ENCODE measurements at places on chromosomes 1 and 21.

DNA sequence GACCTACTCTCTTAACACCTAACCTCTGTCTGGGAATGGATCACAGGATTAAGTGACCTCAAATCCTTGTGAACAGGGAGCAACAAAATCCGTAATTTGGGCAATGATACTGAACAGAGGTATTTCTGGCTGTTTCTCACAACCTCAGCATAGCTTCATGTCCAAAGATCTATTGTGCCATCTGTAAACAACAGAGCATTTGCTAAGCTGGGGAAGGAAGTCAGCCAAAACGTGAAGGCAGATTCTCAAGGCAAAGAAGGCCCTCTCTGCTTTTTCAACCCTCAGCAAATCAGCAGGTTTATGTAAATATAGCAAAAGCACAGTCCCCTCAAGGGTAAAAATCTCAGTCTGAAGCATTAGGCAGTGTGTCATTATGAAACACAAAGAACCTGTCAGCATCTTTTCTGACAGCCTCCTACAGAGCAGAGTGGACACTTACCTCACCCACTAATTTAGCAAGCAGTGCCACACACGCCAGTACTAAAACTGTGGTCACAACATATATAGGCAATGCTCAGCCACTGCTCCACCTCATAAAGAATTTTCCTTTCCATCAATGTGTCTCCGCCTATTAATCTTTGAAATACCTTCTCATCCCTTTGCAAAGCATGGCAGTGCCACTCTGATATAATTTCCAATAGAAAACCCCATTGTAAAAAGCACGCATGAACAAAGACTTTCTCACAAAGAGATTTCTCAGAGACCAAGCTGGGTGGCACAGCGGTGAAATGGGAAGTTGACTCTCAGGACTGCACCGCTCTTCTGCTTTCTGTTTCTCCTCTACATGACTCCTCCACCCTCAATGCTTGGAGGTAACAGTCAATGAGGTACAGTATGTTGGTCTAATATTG is 188.0 kb downstream of the RERE start:
- DNase-seq: no peak

DNA sequence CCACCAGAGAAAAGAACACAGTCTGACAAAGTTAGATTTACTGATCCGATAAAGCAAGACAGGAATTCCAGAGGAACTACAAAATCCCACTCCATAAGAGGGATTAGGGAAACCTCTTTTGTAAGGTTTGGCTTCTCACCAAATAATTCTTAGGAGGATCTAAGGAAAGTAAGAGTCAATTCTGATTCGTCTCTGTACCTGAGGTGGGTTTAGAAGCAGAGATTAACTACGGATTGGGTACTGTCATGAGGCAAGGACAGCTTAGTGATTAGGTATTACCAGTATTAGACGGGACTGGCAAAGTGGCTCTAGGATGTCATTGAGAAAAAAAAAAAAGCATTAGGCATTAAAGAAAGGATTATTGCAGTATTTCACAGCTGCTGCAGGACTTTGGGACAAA is 371.7 kb upstream of the BRINP3 start:
- DNase-seq: no peak

- DNase-seq: peak; percentile 72
Measured at GRCh38 chr1:117180147-117180967, 30.4 kb downstream of the VTCN1 start.

GRCh38 chr1:75582725-75583261 is 28.1 kb downstream of the SLC44A5 start:
- DNase-seq: no peak

GRCh38 chr1:91784191-91784590 is 101.8 kb downstream of the TGFBR3 start:
- DNase-seq: no peak

DNA sequence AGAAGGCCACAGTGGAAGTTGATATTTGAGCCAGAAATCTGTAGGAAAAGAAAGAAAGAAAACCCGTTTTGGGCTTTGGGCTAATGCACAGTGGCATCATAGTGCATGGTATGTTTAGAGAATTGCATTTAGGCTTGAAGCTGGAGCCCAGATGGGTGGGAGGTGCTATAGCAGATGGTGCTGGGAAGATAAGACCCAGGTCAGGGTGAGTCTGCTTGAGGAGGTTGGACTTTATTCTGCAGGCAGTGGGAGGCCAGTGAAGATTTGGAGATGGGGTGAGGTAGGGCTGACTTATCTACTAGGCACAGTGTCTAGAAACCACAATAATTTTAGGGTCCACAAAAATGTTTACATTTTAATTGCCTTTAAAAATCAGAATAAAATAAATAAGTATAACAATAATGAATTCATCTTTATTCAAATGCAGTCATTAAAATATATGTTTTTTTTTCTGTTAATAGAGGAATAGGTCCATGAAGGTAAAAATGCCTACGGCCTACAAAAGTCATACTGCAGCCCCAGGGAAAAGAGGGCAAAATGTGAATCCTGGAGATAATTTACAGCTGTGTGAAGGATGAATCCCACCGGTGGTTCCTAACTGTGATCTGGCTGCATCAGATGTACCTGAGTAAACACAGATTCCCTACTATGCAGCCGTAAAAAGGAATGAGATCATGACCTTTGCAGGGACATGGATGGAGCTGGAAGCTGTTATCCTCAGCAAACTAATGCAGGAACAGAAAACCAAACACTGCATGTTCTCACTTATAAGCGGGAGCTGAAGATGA is 8.7 kb downstream of the DNAJC6 start:
- DNase-seq: no peak

GRCh38 chr21:25733859-25734653 is 648 bp downstream of the ATP5PF start:
- DNase-seq: peak; percentile 16

DNA sequence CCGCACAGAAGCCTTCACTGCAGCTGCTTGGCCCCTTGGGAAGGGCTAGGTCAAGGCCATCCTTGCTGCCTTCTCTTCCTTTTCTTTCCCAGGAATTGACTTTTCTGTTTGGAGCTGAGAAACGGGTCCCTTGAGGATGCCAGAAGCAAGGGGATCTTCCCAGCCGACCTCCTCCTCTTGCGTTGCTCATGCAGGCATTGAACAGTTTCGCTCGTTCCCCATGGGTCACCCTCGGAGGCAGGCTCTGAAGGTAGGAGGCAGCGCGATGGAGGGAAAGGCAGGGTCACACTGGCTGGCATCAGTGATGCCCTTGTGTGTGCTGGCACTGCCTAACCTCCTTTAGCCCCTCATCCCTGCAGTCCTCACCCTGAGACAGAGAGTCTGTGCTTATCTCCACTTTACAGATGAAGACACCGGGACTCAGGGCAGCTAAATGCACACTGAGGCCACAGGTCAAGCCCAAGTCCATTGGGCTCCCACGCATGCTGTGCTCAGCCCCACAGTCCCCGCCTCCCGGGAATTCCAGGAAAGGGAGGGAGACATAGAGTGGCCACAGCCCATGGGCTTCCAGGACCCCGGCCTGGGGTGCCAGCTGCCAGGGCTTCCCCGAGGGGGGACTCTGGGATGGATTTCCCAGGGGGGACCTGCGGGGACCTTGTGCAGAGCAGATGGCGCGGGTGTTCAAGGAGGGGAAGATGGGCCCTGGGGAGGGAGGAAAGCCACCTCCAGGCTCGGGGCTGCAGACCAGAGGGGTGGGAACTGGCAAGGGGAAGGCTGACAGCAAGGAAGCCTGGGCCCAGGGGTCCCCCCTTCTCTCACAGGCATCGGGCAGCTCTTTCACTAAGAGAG is 90.2 kb downstream of the SPSB1 start:
- no peak for DNase-seq

DNA sequence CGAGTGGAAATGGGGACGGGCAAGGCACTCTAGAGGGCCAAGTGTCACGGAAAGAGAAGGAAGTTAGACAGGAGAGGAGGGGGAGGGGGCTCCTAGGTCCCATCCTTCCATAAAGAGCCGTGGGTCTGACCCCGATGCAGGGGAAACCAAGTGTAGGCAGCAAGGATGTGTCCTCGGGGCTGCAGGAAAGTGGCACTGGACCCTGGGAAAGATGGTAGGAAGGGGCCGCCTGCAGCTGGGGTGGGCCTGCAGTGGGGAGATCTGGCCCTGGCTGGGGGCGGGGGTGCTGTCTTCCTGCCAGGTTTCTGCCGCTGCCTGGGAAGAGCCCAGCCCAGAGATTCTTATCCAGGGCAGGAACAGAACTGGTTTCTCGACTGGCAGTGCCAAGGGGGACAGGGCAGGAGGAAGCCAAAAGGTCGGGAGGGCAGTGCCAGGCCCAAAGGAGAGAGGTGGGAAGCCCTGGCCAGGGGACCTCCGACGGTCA is 12.9 kb downstream of the CRABP2 start:
- no peak for DNase-seq

DNA sequence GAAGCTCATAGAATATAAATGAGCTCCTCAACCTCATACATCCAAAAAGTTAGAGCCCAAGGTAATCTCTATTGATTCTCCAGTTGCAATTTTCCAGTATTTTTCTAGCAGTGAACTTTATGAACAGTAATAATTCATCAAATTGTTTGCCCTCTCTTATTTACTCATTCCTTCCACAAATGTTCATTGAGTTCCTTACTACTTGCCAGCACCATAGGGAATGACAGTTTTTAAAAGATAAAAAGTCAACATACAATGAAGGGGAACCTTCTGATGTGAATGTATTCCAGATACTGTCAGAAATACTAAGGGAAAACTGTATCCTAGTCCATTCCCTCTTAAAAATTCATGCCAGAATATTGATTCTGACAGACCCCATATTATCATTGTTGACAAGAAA is 277.0 kb upstream of the C1orf87 start:
- no peak for DNase-seq

GRCh38 chr1:99347041-99347684 is 82.9 kb downstream of the PLPPR4 start:
- no peak for DNase-seq

DNA sequence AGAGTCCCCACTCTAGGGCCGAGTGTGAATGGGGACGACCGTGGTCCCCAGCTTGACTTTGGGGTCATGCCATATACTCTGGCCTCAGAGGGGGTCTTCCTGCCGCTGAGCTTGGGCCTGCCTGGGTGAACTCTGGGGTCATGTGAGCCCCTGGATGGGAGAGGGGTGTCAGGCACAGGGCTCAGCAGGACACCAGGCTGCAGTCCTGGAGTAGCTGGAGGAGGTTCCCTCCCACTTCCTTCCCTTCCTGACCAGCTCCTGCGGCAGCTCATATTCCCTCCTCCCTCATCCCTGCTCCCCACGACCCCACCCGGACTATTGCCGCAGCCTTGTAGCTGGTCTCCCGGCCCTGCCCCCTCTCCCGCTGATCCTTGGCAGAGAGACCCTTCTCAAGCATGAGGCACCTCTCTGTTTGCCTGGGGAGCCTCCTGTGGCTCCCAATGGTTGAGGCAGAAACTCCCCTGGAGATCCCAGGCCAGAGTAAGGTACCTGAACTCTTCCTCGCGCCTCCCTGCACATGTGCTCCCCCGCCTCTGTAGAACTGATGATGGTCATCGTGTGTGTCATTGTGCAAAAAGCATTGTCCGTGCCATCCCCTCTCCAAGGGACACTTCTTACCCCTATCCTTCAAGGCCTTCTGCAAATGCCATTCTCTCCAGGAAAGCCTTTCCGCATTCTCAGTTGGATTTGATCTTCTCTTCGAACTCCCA is 1.8 kb downstream of the TNFRSF1B start:
- no peak for DNase-seq

DNA sequence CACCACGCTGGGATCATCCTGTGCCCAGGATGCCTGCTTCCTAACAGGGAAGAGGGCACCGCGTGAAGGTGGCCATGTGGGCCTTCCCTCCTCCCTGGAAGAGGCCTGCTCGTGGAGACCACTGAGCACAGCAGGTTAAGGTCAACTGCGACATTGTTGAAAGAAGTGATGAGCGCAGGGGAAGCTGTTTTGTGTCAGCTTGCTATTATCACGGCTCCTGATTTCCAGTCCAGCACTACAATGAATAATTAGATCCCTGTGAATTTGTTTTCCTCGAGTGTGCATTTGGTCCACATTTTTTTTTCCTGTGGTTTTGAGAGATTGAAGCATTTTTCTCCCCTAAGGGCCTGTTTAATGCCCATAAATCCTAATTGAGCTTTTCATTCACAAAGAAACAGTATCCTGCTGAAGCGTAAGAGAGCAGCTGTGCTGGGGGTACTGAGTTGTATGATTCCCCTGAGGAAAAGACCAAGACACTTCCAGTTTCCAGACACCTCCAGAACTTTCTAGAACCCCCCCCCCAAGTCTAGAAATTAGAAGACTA is 204.9 kb downstream of the KCNJ6 start:
- DNase-seq: peak; percentile 41

DNA sequence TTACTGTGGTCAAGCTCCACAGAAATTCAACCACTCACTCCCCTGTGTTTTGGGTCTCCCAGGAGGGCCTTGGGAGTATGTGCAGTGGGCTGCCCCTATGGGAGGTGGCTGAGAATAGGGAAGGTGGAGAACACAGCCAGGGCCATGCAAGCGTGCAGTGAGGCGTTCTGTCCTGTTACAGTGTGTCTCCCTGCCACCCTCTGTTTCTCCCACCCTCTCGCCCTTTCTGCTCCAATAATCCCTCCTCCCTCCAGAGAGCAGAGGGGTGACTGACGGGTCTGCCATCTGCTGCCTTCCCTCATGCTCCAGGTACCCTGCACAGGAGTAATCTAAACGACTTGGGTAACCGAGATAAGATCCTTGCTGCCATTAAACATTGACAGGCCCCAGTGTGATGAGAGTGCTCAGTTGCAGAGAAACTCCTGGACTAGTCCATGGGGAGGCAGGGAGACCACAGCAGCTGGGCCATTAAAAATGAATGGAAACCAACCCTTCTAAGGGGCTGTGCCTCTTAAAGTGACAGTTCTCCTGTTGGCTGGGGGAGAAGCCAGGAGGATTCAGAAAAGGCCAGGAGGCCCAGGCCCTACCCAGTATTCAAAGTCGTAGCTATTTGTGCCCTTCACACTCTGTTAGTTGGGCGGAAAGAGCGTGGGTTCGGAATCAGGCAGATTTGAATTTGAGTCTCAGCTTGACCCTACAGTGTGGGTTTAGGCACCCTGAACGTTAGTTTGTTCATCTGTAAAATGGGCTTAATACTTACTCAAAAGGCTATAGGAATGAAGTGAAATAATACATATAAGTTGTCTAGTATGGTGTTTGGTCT is 22.4 kb upstream of the BTG2 start:
- DNase-seq: no peak

GRCh38 chr1:32107742-32108661 is at the start of gene KPNA6:
Gene KPNA6 (plus strand): TSS chr1:32108056. CDS start chr1:32108131, 75 bp downstream.
- peak; percentile 96 for DNase-seq

DNA sequence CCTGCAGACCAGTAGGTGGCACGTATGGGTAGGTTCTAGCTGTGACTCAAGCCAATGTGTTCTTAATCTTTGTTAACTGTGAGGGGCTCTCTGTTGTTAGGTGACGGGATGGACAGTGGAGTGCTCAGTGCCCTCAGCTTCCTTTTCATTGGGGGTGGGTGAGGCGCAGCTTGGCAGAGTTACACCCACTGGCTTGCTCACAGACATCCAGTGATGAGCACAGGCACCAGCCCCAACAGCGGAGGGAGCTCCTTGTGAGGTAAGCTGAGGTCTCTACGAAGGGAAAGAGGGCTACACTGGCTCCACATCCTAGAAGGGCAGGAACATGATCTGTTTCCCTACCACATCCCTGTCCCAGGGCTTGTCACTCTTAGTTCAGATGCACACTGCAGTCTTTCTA is 871.3 kb downstream of the LRRIQ3 start:
- no peak for DNase-seq

Data from NCI-H1105 treated with DMSO at 0.1 percent for 48 hours (cell line).